ENCODE measurements at places on chromosomes 12 and 14. TPM values are rescaled to one million over a fixed set of nuclear protein-coding genes. Genes with fewer than 3 reads are reported as not detected.

- peak; percentile 95 for DNase-seq
Observed at GRCh38 chr12:116432314-116432750, 126.8 kb upstream of the MAP1LC3B2 start.

GRCh38 chr12:72444125-72444524 is 172.0 kb downstream of the TRHDE start:
- DNase-seq, result no peak

DNA sequence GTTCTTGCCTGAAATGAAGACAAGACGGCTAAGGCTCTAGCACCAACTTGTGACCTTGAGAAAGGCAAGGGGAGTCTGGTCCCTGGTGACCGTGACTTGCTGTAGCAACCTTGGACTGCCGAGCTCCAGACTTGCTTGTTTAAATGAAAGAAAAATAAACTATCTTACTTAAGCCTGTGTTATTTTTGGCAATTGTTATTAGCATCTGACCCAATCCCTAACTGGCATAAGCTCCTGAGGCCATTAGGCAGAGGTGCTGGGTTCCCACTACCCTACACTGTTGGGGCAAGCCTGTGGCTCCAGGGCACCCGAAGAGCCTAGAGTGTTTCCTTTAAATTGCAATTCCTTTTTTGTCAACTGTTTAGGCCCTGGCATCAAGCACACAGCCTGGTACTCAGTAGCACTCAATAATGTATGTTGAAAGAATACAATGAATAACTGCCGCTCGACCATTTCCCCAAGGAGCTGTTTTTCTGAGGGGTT is 106.9 kb upstream of the HIF1A start:
- DNase-seq, result no peak

GRCh38 chr14:92695562-92695961 is 52.9 kb downstream of the LGMN start:
- DNase-seq, result no peak

DNA sequence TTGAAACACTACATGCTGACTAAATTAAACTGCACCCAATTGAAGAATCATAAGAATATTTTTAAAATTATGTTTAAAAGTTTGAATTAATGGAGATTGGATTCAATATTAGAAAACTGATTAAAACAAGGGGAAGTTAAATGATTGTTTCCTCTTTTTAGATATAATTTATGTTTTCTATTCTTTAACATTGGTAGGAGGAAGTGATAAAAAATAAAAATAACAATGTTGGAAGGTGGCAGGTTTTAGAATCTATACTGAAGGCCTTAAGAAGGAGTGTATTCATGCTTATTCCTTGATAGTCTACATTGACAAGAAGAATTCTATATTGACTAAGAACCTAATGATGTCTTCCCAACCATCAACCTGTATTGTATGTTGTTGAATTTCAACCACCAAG is 168.1 kb downstream of the PDZRN4 start:
- DNase-seq, result no peak

- no peak for DNase-seq
Observed at GRCh38 chr14:71452539-71452938, 479.7 kb upstream of the RGS6 start.

SNRPF gene
- 11.7 TPM for total RNA-seq

A2M gene
- 2,674 TPM for total RNA-seq

GRCh38 chr12:39510001-39510400 is 67.1 kb upstream of the KIF21A start:
- DNase-seq, result no peak

OTOGL gene
- 0.71 TPM for total RNA-seq

TAS2R10 gene
- 0.80 TPM for total RNA-seq

RHEBL1 gene
- total RNA-seq, result 2.4 TPM

DNA sequence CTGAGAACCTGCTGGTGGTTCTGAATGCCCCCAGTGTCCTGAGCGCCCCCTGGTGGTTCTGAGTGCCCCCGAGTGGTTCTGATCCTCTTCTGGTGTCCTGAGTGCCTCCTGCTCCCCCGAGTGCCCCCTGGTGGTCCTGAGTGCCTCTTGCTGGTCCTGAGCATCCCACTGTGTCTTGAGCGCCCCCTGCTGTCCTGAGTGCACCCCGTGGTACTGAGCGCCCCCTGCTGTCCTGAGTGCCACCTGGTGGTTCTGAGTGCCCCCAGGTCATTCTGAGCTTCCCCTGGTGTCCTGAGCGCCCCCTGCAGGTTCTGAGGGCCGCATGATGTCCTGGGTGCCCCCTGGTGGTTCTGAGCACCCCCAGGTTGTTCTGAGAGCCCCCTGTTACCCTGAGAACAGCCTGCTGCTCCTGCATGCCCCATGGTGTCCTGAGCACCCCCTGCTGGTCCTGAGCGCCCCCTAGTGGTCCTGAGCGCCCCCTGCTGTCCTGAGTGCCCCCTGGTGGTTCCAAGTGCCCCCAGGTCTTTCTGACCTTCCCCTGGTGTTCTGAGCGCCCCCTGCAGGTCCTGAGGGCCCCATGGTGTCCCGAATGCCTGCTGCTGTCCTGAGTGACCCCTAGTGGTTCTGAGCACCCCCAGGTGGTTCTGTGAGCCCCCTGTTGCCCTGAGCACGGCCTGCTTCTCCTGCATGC is 1165.4 kb downstream of the TMEM121 start:
- no peak for DNase-seq

DNA sequence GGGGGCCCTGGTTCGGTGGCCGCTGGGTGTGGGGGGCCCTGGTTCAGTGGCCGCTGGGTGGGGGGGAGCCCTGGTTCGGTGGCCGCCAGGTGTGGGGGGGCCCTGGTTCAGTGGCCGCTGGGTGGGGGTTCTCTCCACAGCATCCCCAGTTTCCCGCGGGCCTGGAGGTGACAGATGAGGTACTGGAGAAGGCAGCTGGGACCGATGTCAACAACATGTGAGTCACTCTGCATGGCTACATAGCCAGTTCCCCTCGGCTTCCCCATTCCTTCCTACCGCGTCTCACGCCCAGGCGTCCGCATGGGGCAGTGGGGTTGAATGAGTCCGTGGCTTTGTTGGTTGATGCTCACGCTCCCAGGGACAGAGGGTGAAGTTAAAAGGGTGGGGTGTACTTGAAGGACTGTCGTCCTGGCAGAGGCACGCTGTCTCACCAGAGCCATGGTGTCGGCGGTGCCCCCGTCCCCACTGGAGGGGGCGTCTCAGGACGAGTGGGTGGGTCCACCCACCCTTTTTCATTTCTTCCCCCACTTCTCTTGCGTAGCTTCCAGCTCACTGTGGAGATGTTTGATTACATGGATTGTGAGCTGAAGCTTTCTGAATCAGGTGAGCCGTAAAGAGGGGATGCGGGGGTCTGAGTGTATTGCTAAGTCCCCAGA is 15.6 kb downstream of the HIP1R start:
- DNase-seq, result no peak

- DNase-seq, result no peak
Observed at GRCh38 chr14:32382704-32383103, 53.6 kb downstream of the AKAP6 start.

GRCh38 chr12:29067430-29067829 is 81.6 kb upstream of the FAR2 start:
- no peak for DNase-seq

GRCh38 chr12:121789800-121790728 is 3.4 kb downstream of the RHOF start:
- no peak for DNase-seq

AHNAK2 gene
- total RNA-seq, result 8.1 TPM

ST8SIA1 gene
- total RNA-seq, result 20.9 TPM

DNA sequence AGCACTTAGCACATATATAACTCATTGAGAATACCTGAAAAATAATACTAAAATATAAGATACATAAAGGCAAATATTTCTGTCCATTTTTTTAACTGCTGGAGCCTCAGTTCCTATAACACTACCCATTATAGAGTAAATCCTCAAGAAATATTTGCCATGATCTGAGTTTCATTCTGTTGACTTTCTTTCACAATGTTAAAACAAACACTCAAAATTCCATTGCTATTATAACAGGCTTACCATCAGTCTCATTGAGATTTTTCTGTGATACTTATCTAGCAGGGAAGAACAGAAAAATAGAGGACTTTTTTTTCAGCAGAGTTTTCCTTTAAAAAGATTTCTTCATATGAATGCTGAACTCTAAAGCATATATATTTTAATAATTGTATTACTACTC is 24.5 kb downstream of the LMO3 start:
- peak; percentile 24 for DNase-seq

GRCh38 chr14:50045039-50045711 is 71.2 kb downstream of the VCPKMT start:
- DNase-seq, result peak; percentile 27

DNA sequence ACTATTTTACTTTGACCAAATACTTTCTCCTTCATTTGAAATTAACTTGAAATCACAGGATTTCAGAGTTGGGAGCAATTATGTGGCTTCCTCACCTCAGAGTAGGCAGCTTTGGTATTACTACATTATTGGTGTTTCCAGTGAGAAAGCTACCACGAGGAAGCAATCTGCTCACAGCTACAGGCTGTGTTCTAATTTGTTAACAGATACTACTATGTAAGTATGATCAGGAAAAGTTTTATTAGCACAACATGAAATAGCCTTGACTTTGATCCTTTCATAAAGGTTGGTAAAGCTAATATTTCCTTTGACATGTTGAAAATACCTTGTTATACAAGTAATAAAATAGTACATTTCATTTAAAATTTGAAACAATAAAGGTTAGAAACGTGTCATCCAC is 30.6 kb downstream of the TAOK3 start:
- DNase-seq, result no peak

- DNase-seq, result no peak
Observed at GRCh38 chr14:72196237-72197015, 264.2 kb downstream of the RGS6 start.

GRCh38 chr12:44500423-44500822 is 375.7 kb downstream of the NELL2 start:
- no peak for DNase-seq

LTBR gene
- 134 TPM for total RNA-seq

SOX5 gene
- 13.0 TPM for total RNA-seq

DNA sequence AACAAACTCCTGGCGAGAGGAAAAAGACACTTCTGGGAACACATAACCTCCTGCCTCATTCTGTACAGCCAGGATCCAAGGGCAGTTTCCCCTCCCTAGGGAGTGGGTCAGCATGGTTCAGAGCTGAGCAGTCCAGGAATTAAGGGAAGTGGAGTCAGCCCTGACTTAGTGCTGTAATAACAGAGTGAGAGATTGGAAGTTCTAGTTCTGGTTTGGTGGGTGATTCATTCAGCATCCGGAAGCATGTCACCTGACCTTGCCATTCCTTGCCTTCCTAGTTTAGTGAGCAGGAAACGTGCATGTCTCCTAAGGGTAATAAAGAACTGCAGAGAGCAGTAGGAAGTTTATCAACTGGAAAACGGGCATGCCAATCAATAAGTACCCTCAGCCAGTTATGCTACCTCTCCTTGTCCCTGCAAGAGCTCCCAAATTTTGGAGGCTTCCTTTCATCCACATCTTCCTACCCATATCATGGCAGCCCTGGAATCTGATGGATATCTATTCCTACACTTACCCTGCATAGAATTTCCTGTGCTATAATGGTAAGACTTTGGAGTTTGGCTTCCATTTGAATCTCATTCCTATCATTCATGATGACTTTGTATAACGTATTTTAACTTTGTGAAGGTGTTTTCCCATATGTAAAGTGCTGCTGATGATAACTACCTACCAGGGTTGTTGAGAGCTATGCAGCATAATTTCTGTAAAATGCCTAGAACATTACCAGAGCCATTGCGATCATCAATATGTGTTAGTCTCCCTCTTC is 28.5 kb upstream of the MAGOHB start:
- DNase-seq, result no peak

DNA sequence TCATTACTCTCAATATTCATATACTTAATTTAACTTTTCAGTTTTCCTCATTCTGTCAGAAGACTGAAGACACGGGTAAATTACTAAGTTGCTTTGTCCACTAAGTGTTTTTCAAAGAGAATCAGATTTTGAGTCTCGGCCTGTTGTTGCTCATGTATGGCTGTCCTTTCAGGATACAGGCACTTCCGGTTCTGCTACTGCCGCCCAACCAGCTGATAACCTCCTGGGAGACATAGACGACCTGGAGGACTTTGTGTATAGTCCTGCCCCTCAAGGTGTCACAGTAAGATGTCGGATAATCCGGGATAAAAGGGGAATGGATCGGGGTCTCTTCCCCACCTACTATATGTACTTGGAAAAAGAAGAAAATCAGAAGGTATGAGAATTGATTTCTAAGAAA is 28.3 kb upstream of the TEAD4 start:
- no peak for DNase-seq

GRCh38 chr14:100100032-100100703 is 34.9 kb downstream of the EVL start:
- DNase-seq, result no peak

DNA sequence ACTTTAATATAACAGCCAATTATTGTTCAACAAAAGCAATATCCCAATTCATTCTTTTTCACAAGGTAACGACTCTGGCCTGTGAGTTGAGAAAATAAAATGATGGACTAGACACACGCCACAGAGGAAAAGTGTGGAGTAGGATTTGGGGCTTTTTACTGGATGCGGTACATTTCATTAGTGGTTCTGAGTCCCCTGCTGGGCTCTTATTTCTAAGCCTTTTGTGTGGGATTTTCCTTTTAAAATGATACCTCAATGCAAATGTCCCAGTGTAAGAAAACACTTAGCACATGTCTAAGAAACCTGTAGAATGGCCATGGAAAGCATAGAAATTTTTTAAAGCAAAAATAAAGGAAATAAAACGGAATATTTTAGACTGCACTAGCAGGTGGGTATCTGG is 73.4 kb downstream of the C12orf42 start:
- DNase-seq, result no peak

DNA sequence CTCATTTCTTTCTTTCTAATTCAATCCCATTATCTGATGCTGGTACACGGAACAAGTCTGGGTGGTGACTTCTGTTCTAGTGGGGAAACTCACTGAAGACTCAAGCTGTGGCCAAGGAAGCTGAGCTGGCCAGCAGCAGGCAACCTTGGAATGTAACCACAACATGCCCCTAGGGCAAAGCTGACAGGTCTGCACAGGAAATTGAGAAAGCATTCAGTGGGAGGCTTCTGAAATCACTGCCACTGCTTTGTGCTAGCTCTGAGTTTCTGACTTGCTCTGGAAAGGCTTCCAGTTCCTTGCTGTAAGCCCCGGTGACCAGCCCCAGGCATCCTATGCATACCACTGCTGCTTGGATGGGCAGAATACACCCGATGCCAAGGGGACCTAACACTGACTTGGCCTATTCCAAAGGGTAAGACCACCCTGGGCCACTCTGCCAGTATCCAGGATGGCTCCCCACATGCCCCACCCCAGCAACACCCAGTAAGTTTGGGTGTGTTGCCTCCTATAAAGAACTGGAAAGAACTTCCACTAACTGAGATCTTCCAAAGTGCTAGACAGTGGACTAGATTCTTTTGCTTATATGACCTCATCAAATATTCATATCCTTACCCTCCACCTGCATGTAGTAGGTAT is 84.5 kb upstream of the CDKN3 start:
- no peak for DNase-seq

CISTR gene
- total RNA-seq, result not detected

CRY1 gene
- 37.2 TPM for total RNA-seq

GRCh38 chr12:2011643-2012607 is 7.7 kb upstream of the DCP1B start:
- no peak for DNase-seq
